ENCODE measurements at places on chromosomes 1 and 21. TPM values are rescaled to one million over a fixed set of nuclear protein-coding genes. Genes with fewer than 3 reads are reported as not detected.

The ADGRL2 gene
- total RNA-seq: not detected

The EFNA3 gene
- total RNA-seq: 4.3 TPM

DNA sequence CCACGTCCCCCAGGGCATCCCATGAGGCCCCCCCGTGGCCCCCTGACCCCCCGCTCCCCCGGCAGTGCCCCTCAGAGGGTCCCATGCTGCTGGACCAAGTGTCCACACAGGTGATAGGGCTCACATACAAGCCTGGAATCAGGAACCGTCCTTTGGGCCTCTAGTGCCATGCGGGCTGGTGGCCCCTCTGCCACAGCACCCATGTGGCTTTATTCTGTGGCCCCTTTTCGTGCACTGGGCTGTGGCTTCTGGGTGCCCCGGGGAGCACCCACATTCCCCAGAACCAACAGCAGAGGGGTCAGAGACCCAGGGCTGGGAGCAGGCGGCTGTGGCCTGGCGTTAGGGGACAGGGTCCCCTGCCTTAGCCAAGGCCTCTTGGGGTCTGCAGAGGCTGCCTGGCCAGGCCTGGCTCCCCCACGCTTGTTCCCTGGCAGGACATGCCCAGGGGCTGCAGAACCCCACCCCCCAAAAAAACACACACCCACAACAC lies 31.7 kb downstream of the SLC19A1 start:
- DNase-seq: no peak

- DNase-seq: no peak
These were observed 30.7 kb upstream of the SERBP1 start for GRCh38 chr1:67460676-67461500.

GRCh38 chr21:39538453-39539042 lies 74.2 kb upstream of the B3GALT5 start:
- no peak for DNase-seq

GRCh38 chr1:2639607-2640521 lies 7.0 kb upstream of the MMEL1 start:
- no peak for DNase-seq

DNA sequence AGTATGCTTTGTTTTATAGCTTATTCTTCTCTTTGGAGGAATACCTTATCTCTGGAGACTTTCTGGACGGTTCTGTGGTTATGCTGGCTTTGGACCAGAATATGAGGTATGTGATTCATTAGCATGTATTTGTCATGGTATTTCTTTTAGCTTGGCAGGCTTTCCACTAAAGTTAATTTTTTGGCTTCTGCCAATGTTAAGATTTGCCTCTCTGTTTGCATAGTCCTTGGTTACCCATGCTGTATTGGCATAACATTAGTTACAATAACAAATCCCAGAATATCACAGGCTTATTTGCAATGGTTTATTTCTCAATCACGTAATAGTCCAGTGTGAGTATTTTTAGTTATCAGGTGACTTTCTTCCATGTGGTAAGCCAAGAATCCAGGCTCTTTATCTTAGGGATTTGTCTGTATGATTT lies 9.7 kb downstream of the ZMPSTE24 start:
- no peak for DNase-seq

GRCh38 chr1:230250666-230251065 lies 175.5 kb downstream of the PGBD5 start:
- no peak for DNase-seq

GRCh38 chr1:235809688-235810397 lies 56.9 kb downstream of the LYST start:
- DNase-seq: no peak

DNA sequence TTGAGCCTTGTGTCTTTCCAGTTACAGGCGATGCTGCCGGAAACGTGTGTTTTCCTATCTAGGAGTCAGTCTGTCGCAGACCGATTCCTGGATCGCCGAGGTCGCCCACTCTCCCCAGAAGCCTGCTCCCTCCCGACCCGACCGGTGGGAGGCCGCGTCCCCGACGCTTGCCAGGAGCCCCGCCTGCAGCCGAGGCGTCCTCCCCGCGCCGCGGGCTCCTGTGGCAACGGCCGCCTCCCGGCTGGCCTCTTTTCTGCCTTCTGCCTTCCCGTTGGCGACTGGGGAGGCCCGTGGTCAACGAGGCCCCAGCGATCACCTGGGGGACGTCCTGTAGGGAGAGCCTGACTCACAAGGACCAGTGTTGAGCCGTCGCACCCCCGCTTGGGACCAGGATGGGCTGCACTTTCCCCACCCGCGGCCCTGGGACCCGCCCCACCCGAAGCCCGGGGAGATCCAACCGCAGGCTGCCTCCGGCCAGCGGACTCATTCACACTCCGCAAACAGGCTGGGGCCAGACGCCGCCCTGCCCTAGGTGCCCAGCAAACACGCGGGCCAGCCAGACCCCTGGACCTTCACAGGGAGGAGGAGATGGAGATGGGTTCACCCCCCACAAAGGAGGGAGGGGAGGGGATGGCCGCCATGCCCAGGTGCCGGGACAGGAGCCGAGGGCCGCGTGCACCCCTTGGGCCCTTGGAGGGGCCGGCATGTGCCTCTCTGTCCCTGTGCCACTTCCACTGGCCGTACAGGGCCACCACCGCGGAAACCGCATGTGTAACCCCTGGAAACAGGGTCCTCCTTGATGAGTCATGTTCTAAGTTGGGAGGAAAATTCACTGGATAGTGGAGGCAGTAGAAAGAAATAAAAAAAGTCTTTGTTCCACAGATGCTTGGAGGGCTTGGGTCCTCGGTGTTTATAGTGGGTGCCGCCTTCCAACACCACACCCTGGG lies 7.2 kb upstream of the COL6A1 start:
- no peak for DNase-seq

- no peak for DNase-seq
These were observed 32.3 kb upstream of the GPR52 start for GRCh38 chr1:174415506-174415905.

- no peak for DNase-seq
These were observed 498.1 kb downstream of the LMO4 start for GRCh38 chr1:87826681-87827251.

DNA sequence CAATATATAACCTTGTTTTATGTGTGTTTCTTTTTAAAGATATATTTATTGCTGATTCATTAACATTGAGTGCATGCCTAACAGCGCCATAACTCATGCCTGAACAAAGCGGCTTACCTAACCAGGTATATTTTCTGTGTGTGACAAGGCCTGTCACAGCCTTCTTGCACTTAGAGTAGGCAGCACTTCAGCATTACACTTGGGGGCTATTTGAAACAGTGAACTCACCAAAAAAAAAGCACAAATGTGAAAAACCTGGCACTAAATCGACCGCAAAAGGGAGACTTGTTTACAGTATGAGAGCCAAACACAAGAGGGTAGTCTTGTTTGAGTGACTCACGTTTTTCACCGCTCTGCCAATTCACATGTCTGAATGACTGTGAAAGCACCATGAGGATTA lies 111.7 kb downstream of the DISP1 start:
- no peak for DNase-seq
